ENCODE measurements at places on chromosomes 5 and 9.

DNA sequence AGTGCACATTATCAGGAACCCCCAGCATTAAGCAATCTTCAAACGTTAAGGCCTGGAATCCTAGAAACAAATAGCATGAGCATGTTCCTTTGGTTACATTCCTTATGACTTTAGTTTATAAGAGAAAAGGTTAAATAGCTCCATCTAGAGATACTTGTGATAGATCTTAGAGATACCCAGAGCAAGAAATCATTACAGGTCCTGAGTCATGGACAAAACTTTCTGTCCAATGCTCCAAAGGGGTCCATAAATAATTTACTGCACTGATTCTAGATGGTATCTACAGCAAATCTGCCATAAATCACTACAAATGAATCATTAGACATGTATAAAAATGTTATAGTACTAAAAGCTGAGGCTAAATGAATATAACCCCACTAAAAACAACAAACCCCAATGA is 139.6 kb downstream of the HTR1A start:
- DNase-seq: no peak

DNA sequence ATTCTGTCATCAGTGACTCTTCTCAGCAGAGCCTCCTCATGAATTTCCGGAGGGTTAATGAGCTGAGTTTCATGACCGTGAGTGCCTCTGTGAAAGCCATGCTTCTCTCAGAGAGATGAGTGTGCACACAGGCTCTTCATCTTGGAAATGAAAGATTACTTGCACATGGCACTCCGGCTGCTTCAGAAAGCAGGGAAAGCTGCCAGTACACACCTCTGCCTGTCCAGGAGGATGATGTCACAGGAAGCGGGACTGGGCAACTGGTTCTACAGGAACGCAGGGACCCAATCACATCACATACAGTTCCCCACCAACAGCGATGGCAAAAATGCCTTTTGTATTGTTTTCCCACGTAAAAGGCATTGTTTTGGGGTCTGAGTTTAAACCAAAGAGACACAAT is 286.0 kb upstream of the DAP start:
- no peak for DNase-seq

- no peak for DNase-seq
Observed at GRCh38 chr9:83209188-83209731, 146.3 kb upstream of the RASEF start.

DNA sequence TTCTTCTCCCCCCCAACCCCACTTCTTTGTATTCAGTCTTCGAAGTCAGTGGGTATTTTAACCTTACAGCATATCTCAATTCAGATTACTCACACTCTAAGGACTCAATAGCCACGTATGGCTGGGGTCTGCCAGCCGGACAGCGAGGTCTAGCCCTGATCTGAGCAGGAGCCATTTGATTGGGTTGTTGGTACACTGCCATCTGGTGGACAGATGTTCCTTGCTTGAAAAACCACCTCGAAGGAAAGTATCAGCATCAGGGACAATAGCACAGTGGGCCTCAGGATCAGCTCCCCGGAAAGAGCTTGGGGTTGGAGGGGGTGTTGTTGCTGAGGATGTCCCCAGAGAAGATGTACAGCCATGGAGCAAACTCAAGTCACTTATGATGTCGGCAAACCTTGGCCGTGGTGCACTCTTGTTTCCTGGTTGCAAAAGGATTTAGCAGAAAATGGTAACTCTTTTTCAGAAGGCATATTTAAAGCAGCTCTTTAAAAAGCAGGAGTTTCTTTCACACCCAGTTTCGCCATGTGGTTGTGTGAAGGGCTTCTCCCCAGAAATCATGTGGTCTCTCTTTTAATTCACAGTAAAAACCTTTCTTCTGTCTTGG is 31.7 kb upstream of the KCNMB1 start:
- DNase-seq: peak; percentile 79

DNA sequence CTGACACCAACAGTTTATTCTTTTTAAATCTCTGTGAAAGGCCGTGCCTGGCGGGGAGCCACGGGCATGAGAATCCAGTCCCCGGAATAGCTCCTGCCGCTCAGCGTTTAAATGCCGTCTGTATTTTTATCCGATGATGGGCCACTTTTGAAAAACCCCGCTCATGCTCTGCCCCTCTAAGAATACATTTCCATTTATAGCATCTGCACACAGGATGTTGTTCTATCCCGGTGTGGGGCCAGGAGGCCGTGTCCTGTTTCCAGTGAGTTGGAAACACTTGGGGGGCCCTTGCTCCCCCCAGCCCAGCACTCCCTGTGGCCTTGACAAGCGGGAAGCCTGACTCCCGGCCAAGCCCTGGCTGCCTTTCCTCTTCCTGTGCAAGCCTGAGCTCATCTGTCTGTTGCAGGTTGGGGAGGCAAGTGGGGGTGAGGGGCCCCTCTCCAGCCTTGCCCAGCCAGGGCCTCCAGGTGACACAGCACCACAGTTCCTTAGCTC is 39.0 kb downstream of the ERGIC1 start:
- DNase-seq: no peak

DNA sequence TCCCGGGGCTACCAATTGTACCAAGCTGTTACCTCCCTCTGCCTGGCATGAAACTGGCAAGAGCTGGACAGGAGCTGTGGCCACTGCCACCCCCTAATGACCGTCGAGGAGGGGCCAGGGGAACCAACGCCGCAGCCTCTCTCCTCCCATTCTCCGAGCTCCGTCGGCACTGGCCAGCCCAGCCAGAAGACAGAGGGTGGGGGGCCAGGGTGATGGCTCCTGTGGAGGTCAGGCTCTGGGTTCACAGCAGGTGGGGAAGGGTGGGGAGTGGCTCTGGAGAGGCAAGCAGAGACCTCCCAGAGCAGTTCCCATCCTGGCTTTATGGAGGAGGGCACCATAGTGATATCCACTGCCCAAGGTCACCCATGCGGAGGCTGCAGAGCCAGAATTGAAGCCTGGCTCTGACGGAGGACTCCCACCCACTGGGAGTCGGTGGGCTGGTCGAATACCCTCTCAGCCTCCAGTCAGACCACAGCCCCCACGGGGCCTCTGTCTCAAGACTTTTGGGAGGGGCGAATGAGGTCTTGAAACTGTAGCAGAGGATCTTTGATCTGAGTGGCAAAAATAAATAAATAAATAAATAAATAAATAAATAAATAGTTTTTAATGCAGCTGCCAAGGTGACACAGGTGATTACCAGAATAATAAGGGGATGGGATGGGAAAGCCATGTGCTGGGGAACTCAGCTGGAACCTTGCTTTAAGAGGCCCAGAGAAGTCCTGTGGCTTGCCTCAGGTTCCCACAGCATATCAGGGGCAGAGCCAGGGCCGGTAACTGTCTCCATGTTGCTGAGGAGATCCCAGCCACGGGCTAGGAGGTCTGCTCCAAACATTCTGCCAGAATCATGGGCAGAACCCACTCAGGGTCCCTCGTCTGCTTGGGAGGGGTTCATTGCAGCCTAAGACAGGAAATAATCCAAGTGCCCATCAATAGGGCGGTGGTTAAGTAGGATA is 42.5 kb upstream of the NEURL1B start:
- DNase-seq: no peak

DNA sequence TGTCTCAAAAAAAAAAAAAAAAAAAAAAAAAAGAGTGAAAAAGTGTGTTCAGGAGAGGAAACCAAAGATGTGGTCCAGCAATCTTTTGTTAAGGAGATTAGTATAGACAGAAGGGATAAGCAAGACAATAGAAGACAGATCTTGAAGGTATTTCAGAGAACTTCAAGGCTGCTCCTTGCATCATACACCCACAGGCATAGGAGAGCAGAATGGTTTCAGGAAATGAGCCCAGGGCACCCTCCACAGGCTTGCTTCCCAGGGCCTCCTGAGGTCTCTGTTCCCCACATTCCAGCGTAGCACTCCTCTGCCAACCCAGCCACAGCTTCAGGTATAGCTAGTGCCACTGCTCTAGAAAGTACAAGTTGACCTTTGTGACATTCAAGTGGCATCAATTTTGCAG is 65.8 kb downstream of the FSTL4 start:
- DNase-seq: no peak

- DNase-seq: no peak
Observed at GRCh38 chr9:12681620-12682019, 11.6 kb upstream of the TYRP1 start.
